Stimulated activated CD4-positive, alpha-beta T cell treated with anti-CD3 and anti-CD28 coated beads, Interleukin-15, amount 100 ng/mL, for 1 hour (primary cell): ENCODE measurements at places on chromosomes 6 and 20.

- no peak for DNase-seq
Observed at GRCh38 chr20:49132995-49133478, 55.1 kb downstream of the STAU1 start.

- DNase-seq, result no peak
Observed at GRCh38 chr6:52420668-52421358, 671 bp downstream of the EFHC1 start.

GRCh38 chr20:41452226-41452625 is 85.6 kb upstream of the EMILIN3 start:
- DNase-seq, result no peak

- no peak for DNase-seq
Observed at GRCh38 chr6:82015043-82015442, 232.5 kb downstream of the IBTK start.

DNA sequence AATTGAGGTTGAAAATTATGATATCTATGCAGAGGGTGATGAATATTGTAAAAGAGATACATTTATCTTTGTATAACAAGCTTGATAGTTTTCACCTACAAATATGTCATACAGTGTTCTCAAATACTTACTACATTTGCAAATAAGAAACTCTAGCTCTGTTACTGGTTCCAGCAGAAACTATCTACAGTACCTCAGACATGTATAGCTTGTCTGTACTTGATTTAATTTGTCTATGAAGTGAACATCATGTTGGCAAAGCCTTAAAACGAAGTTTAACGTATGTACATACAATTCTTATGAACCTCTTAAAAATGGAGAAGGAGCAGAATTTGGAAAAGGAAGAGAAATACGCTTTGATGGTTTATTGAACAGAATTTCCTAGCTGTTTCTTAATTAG is 201.4 kb upstream of the MARCKS start:
- DNase-seq, result no peak

- DNase-seq, result peak; percentile 11
Observed at GRCh38 chr20:19205981-19206396, 6.5 kb upstream of the SLC24A3 start.

DNA sequence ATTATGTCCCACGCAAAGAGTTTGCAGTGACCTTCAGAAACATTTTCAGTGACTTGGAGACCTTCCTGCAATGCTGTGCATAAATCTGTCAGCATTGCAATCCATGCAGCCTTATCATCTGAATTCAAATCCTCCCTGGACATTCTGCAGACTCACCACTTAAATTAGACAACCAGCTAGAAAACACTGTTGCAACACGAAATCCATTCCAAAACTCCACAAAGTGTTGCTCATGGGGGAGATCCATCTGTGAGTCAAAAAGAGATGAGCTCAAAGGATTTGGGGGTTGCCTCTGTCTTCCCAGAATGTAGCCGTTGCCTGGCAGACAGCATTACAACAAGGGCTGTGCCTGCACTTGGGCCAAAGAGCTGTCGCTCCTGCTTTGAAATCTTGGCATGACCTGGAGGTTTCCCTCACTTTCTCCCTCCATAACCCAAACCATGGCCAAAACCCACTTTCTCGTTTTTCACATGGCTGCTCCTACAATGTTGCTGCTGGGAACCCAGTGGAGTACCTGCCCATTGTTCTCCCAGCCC is 163.5 kb upstream of the CDYL start:
- no peak for DNase-seq

- DNase-seq, result no peak
Observed at GRCh38 chr6:14612016-14612980, 494.7 kb downstream of the CD83 start.

DNA sequence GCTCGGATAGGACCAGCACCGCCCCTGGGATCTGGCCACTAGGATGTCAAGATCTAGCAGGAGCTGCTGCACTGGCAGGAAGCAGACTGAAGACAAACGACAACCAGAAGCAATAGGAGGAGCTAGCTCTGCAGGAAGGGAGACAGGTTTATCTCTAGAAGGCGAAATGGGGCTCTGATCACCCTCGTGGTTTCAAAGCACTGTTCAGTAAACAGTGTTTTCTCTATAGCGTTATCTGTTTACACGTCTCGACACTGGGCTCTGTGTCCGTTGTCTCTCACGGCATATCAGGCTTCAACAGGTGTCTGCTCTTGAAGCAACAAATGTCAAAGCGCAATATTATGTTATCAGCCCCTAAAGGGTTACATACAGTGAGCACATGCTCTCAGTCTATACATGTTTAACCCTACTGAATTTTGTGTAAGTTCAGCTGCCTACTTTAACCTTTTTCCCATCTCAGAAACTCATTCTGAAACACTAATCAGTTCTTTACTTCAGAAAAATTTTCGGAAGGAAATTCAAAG is 23.8 kb downstream of the TMEM14B start:
- no peak for DNase-seq

DNA sequence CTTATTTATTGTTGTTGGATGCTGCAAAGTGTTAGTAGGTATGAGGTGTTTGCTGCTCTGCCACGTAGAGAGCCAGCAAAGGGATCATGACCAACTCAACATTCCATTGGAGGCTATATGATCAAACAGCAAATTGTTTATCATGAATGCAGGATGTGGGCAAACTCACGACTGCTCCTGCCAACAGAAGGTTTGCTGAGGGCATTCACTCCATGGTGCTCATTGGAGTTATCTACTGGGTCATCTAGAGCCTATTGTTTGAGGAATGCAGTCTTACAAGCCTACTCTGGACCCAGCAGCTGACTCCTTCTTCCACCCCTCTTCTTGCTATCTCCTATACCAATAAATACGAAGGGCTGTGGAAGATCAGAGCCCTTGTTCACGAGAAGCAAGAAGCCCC is 12.1 kb downstream of the MICB start:
- no peak for DNase-seq

DNA sequence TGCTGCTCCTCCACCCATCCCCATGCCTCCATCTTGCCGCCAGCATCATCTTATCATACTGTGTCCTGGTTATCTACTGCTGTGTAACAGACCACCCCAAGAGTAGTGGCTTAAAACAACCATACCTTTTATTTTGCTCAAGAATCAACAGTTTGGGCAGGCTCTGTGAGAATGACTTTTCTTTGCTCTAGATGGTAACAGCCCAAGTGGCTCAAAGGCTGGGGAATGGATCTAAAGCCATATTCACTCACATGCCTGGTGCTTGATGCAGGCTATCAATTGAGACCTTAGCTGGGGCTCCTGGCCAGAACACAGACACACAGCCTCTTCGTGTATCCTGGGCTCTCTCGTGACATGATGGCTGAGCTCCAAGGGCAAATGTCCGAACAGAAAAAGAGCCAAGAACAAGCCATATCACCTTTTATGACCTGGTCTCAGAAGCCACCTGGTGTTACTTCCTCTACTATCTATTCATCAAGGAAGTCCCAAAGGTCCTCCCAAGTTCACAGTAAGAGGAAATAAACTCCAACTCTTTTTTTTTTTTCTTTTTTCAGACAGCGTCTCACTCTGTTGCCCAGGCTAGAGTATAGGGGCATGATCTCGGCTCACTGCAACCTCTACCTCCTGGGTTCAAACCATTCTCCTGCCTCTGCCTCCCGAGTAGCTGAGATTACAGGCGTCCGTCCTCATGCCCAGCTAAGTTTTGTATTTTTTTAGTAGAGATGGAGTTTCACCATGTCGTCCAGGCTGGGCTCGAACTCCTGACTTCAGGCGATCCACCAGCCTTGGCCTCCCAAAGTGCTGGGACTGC is 159.3 kb upstream of the JARID2 start:
- DNase-seq, result no peak

- DNase-seq, result no peak
Observed at GRCh38 chr20:49704932-49705336, 8.7 kb downstream of the B4GALT5 start.

- no peak for DNase-seq
Observed at GRCh38 chr6:149012040-149012545, 265.3 kb downstream of the UST start.

DNA sequence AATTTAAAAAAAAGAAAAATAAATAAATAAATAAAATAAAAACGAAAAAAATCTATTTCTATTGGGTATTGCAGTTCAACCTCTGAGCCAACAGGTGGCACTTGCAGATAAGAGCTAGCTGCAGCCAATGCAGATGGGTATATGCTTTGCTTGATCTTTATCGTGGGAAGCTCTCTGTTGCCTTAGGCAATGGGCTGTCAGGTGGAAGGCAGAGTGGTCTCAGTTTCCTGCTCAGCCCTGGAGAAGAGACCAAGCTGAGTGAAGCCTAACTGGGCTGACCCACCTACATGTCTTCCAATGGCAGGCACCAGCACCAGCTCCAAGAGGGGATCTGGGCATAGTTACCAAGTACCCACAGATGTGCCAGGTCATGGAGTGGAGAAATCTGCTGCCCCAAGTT is 95.0 kb downstream of the AK9 start:
- DNase-seq, result no peak

DNA sequence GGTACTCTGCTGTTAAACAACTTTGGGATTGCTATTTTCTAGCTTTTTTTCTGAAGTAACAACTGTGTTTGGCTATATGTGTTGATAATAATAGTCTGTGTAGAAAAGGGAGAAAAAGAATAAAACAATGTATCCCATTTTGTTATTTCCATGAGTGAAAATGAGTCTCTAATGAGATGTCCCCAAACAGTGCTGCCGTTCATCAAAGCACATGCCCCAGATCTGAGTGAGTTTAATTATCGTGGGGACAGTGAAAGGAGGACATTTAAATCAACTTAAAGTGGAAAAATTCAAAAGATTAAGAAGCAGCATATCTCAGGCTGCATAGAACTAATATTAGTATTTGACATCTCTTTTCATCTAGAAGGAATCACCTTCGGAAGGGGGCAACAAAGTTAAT is 59.6 kb downstream of the NCOA7 start:
- DNase-seq, result no peak

DNA sequence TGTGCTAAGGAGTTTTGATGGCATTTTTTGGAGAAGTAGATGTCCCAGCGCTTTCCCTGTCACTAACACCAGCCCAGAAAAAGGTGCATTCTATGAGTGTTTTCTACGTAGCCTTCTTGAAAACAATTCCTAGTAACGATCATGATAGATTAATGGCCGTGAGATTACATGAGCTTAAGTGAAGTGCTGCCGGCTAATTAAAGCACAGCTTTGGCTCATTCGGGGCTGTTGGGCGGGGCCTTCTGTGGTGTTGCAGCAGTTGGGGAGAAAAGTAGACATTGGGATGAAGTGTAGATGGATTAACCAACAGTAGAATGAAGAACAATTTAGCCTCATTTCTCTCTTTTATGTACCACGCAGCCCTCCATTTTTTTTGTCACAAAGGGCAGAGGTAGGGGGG is 20.8 kb upstream of the TRAF3IP2 start:
- DNase-seq, result no peak

DNA sequence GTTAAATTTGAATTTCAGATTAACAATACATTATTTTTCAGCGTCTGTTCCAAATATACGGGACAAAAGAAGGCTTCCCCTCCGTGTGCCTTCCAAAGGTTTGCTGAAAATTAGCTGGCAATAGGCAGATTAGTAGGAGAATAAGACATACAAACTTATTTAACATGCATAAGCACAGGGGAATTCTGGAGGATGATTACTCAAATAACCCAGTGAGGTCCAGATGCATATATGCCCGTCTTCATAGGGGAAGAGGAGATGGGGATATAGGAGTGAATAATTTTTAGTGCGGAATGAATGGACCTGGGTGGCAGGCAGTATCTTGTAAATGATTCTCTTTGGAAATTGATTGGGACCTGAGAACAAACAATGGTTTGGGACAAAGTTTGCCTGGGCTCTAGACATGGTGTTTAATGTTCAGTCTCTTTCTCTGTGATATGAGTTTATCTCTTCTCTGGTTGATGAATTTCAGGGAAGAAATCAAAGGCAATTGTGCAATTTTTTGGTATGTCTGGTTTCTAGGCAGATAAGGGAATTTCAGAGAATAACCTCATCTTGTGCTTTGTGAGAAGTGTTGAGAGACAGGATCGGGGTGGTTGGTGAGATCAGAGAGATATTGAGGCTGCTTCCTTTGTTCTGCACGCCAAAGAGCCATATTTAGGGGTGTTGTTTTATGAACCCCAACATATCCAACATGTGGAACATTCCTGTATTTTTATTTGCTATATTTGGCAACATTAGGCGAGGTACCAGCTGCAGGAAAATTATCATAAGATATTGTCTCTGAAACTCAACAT is 63.7 kb downstream of the MKKS start:
- DNase-seq, result no peak

- DNase-seq, result no peak
Observed at GRCh38 chr20:38337561-38338140, 8.6 kb upstream of the LBP start.

DNA sequence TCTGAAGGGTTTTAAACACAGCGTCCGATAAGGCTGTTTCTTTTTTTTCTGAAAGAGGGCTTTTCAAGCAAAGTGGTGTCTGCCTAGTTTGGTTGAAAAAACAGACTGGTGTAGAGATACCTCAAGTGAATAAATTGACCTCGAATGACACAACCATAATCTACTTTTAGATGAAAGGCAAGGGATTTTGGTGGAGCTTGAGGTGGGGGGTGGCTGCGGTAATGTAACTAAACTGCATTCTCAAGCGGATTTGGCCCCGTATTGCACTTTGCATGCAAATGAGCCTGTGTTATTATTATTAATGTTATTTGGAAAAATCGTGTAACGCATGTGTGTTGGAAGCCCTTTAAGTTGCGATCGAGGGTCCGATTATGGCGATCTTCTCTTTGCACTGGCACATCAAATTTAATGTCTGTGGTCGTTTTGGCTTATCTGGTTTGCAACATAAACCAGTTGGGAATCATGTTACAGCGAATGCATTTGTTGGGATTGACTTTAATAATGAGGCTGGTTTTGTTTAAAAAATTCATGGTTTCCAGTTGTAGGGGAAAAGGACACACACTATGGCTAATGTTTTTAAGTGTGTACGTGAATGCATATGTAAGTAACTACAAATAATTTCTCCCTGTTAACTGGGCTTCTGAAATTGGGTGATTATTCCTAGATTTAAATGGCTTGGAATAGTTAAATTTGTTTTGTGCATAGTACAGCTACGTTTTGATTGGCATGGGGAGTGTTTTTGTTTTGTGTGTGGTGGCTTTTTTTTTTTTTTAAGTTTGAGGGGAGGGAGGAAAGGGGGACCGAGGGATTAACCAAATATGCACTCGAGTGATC is 1.0 kb downstream of the JARID2 start:
- DNase-seq, result no peak

- DNase-seq, result no peak
Observed at GRCh38 chr6:112990971-112991370, 643.8 kb downstream of the RFPL4B start.

- DNase-seq, result no peak
Observed at GRCh38 chr20:341682-342081, 5.2 kb upstream of the NRSN2 start.

DNA sequence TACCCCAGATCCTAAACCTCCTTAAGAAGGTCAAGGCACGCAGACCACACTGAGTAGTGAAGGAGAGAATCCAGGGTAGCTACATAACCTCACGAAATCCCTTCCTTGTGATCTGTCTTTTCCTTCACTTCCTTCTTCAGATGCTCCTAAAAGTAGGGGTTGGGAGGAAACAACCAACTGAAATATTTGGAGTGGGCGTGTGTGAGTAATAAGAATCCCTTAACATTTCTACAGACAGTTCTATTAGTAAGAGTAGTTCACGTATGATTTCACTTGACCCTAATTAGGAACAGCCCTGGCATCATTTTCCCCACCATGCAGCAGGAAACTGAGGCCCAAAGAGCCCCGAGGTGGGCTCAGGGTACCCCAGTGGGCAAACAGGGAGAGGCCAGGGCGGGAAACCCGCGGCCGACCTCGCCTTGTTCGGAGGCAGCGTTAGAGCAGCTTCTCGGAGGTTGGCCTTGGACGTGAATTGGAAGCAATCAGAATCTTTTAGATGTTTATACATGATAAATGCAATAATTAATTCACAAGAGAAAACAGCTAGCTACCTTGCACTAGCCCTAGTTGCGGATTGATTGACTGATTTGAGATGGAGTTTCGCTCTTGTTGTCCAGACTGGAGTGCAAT is 859 bp upstream of the RAE1 start:
- DNase-seq, result no peak
